ENCODE measurements at places on chromosomes 5 and 9.

- no peak for DNase-seq
Observed at GRCh38 chr5:143534761-143535154, 131.3 kb upstream of the NR3C1 start.

DNA sequence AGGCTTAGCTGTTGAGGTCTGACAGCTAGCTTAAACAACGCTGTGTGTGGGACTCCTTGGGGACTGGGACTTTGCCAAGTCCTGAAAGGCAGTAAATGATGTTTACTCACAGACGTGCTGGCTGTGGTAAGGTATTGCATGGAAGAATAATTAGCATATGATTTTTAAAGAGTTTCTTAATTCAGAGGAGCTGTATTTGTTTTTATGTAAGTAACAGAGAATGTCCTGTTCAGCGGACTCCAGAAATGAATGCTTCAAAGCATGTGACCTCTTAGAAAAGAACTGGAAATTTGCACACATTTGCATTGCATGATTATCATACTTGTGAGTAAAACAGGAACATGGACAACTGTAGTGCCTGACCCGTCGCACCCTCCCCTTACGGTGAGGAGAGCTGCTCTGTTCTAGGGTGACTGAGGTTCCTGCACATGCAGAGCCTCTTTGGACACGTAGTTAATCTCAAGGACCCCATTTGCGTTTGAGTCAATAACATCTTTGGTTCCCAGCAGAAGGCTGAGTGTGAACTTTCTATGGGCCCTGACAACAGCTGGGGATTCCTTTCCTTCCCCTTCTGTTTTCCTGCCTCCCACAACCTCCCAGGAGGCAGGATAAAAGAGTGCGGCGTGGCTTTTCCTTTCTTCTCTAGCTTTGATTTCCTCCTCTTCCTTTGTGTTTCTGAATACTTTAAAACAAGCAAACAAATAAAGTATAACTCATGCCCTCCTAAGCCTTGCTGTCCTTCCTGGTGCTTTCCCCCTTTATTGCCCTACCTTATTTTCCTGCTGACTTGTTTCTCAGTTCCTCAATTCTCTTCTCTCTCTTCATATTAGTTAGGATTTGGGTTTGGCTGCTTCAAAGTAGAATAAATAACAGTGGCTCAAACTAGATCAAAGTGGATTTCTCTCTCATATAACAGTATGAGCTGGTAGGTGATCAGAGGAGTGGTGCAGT lies 157.2 kb upstream of the CD180 start:
- no peak for DNase-seq

- DNase-seq, result no peak
Observed at GRCh38 chr5:151414536-151414935, 32.9 kb upstream of the SLC36A1 start.

GRCh38 chr9:114779352-114779845 lies 26.4 kb downstream of the TNFSF15 start:
- DNase-seq, result no peak

DNA sequence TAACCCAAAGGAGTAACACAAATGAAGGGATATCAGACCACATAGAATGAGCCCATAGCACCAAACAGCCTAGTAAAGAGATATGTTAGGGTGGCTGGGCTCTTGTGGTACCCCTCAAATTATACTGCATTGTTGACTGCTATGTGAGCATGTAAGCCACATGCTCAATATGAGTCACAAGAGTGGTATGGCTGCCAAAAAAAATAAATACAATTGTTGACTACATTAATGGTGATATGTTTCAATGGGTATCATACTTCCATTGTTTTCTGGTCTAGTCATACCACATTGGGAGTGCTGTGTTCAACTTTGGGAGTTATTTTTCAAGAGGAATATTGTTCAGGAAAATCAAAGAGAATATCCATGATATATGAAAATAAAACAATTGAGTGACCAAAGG lies 162.4 kb upstream of the PIK3R1 start:
- no peak for DNase-seq

GRCh38 chr5:54548565-54548964 lies 31.0 kb downstream of the SNX18 start:
- no peak for DNase-seq
